ENCODE measurements at places on chromosomes 7 and 10.
A peak's percentile ranks its signal among the peaks of the same experiment; 100 is the strongest.

DNA sequence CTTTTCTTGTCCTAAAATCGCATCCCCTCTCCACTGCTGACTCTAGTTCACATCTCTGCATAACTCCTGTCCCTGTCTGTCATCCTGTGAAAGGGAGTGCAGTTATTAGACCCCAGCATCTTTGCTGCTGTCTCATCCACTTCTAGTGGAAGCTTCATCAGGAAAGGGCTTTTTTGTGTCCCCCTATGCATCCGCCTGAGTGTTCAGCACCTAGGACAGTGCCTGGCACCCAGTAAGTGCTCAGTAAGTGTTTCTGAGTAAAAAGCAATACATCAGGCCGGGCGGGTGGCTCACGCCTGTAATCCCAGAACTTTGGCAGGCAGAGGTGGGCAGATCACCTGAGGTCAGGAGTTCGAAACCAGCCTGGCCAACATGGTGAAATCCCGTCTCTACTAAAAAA lies 211.8 kb upstream of the FOXK1 start:
- DNase-seq: no peak

DNA sequence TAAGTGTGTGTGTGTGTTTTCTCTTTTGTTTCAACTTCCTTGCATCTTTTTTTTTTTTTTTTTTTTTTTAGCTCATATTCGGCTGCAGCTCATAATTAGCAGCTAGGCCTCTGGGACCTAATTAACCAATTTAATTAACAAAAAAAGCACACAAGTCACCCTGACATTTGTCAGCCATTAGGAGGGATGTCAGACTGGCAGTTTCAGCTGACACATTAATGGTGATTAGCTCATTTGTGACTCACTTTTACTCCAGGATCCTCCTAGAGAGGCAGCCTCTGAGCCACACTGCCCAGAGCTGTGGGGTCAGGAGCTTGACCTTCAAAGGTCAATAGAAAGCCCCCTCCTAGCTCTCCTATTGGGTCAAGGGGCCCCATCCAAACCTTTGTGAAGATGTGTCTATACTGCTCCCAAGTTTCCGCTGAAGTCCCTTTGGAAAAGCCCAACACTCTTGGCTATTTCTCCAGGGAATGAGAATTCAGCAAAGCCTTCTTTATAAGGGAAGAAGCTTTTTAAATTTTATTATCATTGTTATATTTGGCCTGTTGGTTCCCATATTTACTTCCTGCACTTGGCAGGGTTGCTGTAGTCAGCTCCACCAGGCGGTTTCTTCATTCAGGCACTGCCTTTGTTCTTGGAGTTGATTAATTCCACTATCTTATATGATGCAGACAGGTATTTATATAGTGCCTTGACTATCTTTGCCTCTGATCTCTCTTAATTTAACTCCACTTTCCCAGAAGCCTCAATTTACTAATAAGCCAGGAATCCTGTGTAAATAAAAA lies 109.5 kb upstream of the HABP2 start:
- no peak for DNase-seq

GRCh38 chr10:79275431-79275851 lies 71.8 kb upstream of the PPIF start:
- no peak for DNase-seq

GRCh38 chr10:66792441-66792840 lies 133.4 kb upstream of the LRRTM3 start:
- no peak for DNase-seq

GRCh38 chr10:119129721-119130120 lies 25.8 kb downstream of the DENND10 start:
- no peak for DNase-seq

DNA sequence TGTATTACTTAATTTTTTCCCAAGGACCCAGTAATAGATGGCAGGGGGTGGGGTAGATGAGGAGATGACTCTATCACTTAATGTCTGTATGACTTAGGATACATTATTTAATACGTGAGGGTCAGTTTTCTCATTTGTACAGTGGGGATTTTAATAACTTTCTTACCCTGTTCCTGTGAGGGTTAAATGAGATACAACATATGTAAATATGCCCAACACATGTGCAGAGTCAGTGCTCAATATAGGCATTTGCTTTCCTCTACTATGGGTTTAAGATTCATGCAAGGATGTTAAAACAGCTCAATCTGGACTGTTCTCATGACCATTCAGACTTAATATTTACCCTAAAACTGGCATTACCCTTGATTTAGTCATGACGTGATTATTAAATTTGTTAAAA lies 31.2 kb downstream of the ST7 start:
- DNase-seq: no peak

GRCh38 chr7:104059103-104059502 lies 69.6 kb upstream of the RELN start:
- DNase-seq: no peak

- DNase-seq: no peak
Measured at GRCh38 chr10:47190802-47191450, 109.1 kb upstream of the GDF10 start.

DNA sequence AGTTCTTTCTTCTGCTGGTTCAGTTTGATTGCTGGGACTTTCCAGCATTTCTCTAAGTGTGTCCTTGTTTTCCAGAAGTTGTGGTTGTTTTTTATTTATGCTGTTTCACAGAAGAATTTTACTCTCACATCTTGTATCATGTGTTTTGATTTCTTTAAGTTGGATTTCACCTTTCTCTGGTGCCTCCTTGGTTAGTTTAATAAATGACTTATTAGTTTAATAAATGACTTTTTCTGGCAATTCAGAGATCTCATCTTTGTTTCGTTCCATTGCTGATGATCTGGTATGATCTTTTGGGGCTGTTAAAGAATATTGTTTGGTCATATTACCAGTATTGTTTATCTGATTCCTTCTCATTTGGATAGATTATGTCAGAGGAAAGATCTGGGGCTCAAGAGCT lies 59.8 kb upstream of the CYP2C9 start:
- no peak for DNase-seq

GRCh38 chr7:139396323-139396951 lies 36.7 kb downstream of the LUC7L2 start:
- peak; percentile 3 for DNase-seq

DNA sequence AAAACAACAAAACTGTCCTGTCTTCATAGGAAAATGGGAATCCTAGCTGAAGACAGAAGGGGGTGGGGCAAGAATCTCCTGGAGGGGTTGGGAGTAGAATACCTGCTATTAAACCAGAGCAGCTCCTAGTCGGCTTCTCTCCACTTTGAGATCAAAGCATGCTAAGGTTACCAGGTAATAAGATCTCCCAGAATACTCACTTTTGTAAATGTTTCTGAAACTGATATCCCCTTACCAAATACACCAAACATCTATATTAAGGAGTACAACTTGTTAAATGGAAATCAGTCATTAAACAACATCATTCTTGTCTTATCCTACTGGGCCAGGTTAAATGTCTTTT lies 29.5 kb upstream of the DAGLB start:
- no peak for DNase-seq

DNA sequence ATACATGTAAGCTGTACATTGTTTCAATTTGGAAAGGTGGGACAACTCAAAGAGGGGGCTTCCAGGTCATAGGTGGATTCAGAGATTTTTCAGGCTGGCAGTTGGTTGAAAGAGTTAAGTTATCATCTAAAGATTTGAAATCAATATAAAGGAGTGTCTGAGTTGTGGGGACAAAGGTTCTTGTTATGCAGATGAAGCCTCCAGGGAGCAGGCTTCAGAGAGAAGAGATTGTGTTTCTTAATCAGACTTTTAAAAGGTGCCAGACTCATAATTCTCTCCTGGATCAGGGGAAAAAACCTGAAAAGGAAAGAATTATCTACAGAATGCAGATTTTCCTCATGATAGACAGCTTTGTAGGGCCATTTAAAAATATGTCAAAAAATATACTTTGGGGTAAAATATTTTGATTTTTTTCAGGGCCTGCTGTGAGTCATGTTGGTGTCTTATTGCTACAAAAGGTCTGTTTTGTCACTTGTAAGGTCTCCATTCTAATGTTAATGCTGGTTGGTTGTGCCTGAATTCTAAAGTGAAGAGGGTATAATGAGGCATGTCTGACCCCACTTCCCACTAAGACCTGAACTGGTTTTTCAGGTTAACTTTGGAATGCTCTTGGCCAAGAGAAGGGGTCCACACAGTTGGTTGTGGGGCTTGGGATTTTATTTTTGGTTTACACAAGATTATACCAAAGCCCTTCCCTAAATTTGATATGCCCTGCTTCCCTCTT lies 52.7 kb upstream of the PRSS1 start:
- DNase-seq: no peak

- no peak for DNase-seq
Measured at GRCh38 chr10:27383595-27384542, 120.2 kb upstream of the RAB18 start.

DNA sequence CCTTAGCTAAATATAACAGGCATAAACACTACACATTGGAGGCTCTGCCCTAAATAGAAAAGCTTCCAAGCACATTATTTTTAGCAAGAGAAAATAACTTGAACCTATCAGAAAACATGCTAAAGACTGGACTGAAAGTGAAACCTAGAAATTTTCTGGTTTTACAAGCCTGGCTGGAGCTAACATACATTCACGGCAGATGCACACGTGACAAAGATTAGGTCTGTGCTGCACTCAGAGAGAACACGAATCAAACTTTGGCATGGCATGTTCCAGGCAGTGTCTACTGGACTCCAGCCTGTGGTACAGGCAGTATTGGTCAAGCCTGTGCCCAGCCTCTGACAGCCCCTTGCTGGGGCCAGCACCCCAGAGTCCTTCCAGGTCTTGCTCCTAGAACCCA lies 94.1 kb upstream of the PCBD1 start:
- no peak for DNase-seq

DNA sequence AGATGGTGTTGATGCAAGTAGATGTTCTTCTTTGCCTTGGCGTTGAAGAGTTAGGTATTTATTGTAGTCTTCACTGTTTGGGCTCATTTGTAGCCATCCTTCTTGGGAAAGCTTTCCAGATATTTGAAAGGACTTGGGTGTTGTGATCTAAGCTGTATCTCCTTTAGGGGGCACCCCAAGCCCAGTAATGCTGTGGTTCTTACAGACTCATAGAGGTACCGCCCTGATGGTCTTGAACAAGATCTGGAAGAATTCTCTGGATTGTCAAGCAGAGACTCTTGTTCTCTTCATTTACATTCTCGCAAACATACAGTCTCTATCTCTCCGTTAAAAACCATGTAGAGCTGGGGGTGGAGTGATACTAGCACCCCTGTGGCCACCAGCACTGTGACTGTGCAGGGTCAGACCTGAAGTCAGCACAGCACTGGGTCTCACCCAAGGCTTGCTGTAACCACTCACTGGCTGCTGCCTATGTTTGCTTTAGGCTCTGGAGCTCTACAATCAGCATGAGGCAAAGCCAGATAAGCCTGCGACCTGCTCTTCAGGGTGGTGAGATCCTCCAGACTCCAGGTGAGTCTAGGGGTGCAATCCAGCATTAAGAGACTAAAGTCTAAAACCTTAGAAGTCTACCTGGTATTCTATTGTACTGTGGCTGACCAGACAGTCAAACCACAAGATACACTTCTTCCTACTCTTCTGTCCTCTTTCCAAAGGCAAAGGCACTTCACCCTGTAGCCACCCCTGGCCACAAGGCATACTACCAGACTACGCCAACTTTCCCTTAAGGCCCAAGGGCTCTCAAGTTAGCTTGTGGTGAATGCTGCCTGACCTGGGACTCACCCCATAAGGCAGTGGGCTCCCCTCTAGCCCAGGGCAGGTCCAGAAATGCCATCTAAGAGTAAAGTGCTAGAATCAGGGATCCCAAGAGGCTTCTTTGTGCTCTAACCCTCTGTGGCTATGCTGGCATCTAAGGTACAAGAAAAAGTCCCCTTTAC lies 209.7 kb upstream of the TMEM196 start:
- DNase-seq: peak; percentile 26

DNA sequence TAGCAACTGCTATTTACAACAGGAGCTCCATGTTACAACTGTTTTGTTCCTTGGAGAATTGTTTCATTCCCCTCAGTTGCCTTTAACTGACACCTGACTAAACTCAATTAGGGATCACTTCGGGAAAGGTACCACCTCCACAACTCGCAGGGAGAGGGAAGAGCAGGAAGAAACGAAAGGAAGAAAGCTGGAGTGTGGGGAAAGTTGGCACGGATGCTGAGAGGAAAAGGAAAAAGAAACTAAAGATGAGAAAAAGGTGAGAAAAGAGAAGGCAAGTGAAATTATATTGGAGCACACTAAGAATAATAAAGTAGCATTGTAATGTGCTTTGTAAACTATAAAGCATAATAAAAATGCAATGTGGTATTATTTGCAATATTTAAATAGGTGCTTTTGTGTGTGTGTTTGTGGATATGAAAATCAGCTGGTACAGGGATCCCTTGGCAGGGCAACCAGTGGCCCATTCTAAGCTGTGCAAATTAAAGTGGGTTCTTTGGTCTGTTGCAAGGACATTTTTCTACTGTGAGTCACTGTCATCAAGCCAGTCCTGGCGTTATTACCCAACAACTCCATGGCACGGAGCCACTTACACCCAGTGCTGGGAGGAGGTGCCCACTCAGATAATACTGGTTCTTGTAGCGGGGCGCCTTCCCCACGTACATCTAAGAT lies 45.9 kb downstream of the HIPK2 start:
- no peak for DNase-seq

GRCh38 chr10:64376167-64376566 lies 855.0 kb downstream of the REEP3 start:
- no peak for DNase-seq

Data from smooth muscle cell of the brain vasculature (primary cell).